ENCODE measurements at places on chromosomes 3 and 15.

- no peak for DNase-seq
These were observed 241.1 kb downstream of the WNT5A start for GRCh38 chr3:55246033-55246432.

DNA sequence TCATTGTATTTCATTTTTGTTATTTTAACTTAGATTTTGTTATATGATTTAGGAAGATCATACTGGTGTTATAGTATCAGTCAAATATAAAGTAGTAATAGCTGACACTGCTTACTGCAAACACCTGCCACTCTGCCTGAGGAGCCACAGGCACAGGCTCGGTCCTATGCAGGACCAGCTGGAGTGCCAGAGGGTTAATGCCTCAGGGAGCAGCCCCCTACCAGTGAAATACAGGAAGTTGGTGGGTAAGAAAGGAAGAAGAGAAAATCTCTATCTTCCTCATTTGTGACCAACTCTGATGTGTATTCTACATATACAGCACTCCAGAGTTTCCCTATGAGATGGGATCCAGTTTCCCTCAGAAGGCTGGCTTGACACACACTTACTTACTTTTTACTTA lies 593.3 kb downstream of the UNC13C start:
- no peak for DNase-seq

- DNase-seq = no peak
These were observed 317 bp upstream of the MESP2 start for GRCh38 chr15:89775815-89776214.

- DNase-seq = peak; percentile 35
These were observed 498.2 kb downstream of the PYDC2 start for GRCh38 chr3:191958980-191959671.

DNA sequence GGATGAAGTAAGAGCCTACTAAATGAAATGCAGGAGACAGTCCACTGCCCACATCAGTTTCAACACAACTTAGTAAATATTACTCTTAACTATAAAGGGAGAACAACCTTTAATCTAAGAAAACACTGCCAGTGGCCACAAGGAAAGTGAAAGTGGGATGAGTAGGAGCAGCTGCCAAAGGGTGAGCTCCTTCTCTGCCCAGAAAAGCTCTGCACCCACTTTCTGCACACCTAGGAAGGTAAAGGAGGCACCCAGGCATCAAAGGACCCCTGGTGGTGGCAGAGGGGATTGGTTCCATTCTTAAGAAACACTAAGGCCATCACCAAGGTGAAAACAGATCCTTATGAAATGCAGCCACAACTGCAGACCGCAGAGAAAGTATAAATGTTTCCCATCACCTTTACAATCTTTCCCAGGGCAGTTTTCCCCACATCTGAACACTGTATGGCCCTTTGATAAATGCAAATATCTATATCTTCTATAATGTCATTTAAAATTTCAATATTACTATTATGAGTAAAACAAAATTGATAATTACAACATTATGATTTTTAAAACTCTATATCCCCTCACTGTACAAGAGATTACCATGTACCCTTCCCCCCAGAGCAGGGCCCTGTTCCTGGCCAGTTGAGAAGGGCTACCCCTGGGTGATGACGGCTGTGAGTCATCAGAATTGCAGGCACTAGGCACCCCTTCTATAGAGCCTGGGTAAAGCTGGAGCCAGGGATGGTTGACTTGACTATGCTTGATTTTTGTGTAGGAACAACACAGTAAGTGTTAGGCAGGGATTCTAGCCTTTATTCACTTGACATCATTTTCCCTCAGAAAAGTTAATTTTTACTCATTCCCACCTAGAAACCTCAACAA lies 92.0 kb downstream of the SNRK start:
- peak; percentile 71 for DNase-seq

DNA sequence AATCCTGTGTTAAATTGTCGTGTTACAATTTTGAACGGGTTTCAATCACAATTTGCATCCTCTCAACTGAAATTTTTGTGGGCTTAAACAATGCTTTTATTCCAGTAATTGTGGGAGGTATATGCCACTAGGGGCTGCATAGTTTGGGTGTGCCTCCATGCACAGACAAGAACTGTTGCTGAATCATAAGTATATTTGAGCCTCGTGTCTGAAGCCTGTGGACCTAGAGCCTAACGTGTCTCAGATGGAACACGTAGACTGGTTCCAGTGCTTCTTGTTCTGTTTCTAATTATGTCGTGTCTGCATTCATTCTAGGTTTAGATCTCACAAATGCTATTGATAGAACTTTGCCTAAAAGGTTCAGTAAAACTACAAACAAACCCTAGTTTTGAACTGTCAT lies 363.4 kb downstream of the RBMS3 start:
- no peak for DNase-seq

DNA sequence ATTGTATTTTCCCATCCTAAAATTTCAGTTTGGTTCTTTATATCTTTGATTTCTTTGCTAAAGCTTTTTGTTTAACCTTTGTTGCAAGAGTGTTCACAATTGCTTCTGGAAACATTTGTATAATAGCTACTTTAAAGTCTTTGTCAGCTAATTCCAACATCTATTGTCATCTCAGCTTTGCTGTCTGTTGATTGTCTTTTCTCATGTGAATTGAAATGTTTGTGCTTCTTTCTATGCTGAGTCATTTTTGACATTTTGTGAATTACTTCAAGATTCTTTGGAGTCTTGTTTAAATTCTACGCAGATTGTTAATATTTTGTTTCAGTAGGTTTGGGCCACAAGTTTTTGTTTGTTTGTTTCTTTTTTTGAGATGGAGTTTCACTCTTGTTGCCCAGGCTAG lies 73.2 kb downstream of the SUCNR1 start:
- DNase-seq = no peak

- no peak for DNase-seq
These were observed 35.0 kb upstream of the VGLL3 start for GRCh38 chr3:87025661-87026645.
